ENCODE measurements at places on chromosomes 11 and 22. TPM values are rescaled to one million over a fixed set of nuclear protein-coding genes. Genes with fewer than 3 reads are reported as not detected.

- no peak for DNase-seq
These were observed 6.4 kb upstream of the CCDC86 start for GRCh38 chr11:60835534-60835846.

ANO1 gene
- total RNA-seq, result 15.0 TPM

DNA sequence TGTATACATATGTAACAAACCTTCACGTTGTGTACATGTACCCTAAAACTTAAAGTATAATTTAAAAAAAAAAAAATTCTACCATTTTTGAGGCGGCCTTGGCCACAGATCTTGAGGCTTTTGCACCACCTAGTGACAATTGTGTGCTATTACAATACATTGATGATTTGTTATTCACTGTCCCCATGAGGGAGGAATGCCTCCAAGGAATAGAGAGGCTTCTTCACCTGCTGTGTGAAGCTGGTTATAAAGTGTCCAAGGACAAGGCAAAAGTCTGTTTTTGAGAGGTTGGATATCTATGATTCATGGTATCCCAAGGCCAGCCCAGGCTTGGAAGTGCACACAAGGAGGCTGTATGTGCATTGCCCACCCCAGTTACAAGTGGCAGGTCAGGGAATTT, 30.7 kb downstream of the SLC22A25 start:
- DNase-seq, result no peak

DNA sequence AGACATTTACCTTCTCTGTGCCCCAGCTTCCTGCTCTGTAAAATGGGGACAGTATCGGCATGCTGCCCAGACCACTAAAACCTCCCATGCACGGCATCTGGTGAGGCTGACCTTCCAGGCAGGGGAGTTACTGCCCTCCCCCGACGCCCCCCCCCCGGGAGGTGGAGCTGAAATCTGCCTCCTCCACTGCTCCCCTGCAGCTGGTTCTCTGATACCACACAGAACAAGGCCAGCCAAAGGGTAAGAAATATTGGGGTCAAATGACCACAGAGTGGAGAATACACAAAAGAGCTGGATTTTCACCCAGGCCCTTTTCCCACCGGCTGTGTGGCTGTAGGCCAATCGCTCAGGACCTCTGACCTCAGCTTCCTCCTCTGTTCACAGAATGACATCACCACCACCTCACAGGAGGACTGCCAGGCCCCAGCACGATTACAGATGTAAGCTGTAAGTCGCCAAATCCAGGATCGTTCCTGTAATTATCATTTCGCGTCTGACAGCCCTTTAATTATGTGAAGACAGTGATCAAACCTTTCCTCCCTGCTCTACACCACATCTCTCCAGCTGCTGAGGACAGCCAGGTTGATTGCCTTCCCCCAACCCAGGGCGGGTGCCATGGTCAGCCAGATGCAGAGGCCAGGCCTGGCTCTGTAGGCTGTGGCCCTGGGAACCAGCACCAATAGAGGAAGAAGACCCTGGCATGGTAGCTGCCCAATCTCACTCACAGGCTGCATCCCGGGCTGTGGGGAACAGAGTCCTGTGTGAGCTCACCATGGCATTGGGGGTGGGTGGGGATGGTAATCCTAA, 35.7 kb upstream of the KLHL35 start:
- no peak for DNase-seq

GRCh38 chr11:65492637-65493366, 6.0 kb upstream of the MALAT1 start:
- no peak for DNase-seq

MUC2 gene
- total RNA-seq, result not detected

HDHD5 gene
- total RNA-seq, result 13.2 TPM

- no peak for DNase-seq
These were observed 733 bp upstream of the GRAMD1B start for GRCh38 chr11:123429336-123429735.

DNA sequence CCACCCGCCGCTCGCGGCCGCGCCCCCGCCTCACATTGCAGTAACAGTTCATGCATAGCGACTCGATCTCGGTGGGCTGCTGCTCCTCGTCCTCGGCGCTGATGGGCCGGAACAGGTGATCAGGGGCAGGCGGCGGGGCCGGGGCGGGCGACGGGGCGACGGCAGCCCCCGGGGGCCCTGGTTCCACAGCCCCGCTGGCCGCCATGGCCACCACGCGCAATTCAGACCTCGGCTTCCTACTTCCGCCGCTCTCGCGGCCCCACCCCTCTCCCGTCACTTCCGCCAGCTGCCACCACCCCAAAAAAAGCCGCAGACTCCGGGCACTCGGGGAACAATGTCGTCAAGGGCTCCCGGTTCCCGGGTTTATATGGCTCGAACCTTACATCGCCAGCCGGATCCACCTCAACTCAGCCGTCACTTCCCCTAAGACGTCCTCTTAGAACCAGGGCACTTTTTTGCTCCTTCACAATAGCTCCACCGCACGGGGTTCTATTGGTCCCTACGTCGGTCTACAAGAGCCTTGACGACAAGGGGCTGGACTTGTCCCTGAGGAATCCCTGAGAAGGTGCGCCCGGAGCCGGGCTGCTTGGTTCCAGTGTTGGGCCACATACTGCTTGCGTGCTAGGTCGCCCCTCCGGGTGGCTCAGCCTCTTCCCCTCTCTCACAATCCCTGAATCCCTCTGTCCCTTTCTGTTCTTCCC, at the start of gene ZPR1:
ZPR1 (minus strand) TSS at position 238 of the 701 bp plus-strand sequence; CDS start at position 205, 33 bp downstream.
- peak; percentile 76 for DNase-seq

DNA sequence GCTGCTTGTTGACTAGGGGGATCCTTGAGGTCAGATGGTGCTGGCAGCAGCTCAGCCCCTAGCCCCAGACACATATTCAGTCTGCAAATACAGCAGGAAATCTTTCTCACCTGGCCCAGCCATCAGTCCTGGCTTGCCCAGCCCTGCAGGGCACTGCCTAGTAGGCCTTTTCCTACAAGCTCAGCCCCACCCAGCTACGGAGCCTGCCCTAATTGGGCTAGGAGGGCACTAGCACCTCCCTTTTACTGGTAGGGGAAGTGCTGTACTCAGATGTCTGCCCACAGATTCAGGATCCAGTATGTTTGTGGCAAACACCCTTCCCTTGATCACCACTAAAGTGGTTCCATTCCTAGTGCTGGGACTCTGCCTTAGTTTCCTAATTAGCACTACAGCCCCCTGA, 257.1 kb upstream of the CADM1 start:
- DNase-seq, result no peak

- DNase-seq, result no peak
These were observed 38.1 kb upstream of the ARL14EP start for GRCh38 chr11:30284836-30285235.

DNA sequence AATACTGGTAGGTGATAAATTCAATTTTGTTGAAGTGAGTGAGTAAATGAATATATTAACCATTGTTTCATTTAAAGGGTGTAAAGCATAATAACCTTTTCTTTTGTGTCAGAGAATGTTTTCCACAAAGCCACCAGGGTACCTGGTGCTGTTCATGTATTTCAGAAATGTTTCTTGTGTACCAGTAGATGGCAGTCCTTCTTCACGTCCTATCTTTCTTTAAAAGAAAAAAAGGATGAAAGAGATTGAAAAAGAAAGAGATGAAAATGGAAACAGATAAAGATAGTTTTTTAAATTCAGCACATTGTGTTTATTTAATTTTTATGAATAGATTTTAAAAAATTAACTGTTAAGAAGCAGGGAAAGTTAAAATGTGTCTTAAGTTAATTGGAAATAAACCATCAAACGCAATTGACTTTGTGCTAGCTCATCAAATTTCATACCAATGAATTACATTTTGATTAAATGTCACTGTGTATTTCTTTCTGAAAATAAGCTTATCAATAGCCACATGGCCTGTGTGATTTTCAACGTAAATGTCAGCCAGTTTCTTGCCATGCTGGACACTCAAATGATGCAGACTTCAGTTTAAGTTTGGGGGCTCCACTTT, 65.5 kb upstream of the CHORDC1 start:
- no peak for DNase-seq

- no peak for DNase-seq
These were observed 23.3 kb downstream of the ARHGEF17 start for GRCh38 chr11:73331138-73331916.

- DNase-seq, result no peak
These were observed 42.4 kb upstream of the DMC1 start for GRCh38 chr22:38612217-38613006.

DNA sequence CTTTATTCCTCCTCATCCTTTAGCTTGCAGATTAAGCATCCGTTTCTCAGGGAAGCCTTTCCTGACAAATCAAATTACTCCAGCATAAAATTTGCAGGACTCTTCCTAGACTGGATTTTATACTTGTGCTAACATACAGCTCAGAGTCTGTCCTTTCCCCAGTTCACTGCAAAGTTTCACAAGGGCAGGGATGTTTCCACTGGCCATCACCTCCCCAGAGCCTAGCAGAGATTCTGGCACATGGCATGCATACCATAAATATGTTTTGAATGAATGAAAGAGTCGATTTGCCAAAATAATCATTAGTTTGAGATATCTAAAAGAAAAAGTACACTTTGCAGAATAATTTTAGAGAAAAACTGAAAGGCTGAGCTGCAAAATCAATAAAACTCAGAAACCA, 10.6 kb downstream of the MSANTD4 start:
- DNase-seq, result no peak
